Activated CD8-positive, alpha-beta memory T cell treated with anti-CD3 and anti-CD28 coated beads, Interleukin-2, amount 50 U/mL, for 48 hours (primary cell): ENCODE measurements at places on chromosomes 1 and 21.

- no peak for DNase-seq
Observed at GRCh38 chr1:22772014-22772413, 61.4 kb downstream of the EPHB2 start.

GRCh38 chr1:232570007-232570406 lies 59.9 kb downstream of the SIPA1L2 start:
- DNase-seq = no peak

- no peak for DNase-seq
Observed at GRCh38 chr1:155187456-155187891, 13.8 kb downstream of the TRIM46 start.

DNA sequence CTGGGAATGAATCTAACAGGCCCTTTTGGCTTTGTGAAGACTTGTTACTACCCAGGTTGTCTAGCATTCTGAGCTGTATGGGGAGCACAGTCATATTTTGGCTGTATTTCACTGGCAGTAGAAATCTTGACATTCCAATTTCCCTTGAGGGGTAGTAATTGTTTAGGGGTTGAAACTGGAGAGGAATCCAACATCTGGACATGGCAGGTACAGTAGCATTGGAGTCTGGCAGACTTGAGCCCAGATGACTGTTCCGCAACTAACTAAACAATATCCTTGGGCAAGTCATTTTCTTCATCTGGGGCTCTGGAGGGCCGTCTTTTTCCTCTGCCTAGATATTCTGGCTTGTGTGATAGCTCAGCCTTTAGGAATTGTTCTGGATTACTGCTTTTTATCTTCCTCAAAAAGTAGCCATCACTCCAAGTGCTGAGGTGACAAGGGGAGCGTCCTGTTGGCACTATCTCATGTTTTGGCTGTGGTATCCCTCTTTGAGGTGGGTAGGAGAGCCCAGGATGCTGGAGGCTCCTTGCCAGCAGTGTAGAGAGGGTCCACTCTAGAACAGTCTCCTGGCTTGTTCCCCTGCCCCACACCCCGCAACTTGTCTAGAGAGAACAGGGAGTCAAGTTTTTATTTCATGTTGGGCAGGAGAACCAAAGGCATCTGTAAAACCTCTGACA lies 22.7 kb upstream of the NBL1 start:
- no peak for DNase-seq
